Stimulated activated CD4-positive, alpha-beta T cell treated with anti-CD3 and anti-CD28 coated beads, TNF-alpha, amount 100 ng/mL, for 4 hours (primary cell): ENCODE measurements at places on chromosomes 7 and 10.
A peak's percentile ranks its signal among the peaks of the same experiment; 100 is the strongest.

DNA sequence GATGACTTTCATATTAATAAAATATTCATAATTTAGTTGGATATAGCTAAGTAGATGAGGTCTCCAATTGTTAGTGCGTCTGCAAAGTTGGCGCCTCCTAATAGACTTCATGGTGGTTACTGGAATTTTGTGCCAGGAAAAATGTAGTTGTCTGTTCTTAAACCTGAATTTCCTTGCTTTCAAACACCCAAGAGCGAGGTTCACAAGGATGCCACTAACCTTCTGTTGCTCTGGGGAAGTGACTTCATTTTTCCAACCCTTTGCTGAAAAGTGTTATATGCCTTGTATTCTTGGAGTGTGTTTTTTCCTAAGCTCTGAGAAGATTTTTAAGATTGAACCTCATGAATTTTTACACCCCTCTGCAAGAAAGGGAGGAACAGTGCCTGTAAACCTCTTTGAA is 98.9 kb upstream of the GLCCI1 start:
- no peak for DNase-seq

- DNase-seq = no peak
Measured at GRCh38 chr7:106418526-106418925, 133.7 kb upstream of the NAMPT start.

- DNase-seq = no peak
Measured at GRCh38 chr7:95267754-95268153, 56.6 kb downstream of the PON1 start.

GRCh38 chr10:19638182-19638895 is 177.9 kb upstream of the PLXDC2 start:
- no peak for DNase-seq

GRCh38 chr7:65449505-65449852 is 75.8 kb downstream of the ZNF92 start:
- DNase-seq = no peak

GRCh38 chr10:89699581-89700064 is 1.8 kb upstream of the KIF20B start:
- DNase-seq = no peak

DNA sequence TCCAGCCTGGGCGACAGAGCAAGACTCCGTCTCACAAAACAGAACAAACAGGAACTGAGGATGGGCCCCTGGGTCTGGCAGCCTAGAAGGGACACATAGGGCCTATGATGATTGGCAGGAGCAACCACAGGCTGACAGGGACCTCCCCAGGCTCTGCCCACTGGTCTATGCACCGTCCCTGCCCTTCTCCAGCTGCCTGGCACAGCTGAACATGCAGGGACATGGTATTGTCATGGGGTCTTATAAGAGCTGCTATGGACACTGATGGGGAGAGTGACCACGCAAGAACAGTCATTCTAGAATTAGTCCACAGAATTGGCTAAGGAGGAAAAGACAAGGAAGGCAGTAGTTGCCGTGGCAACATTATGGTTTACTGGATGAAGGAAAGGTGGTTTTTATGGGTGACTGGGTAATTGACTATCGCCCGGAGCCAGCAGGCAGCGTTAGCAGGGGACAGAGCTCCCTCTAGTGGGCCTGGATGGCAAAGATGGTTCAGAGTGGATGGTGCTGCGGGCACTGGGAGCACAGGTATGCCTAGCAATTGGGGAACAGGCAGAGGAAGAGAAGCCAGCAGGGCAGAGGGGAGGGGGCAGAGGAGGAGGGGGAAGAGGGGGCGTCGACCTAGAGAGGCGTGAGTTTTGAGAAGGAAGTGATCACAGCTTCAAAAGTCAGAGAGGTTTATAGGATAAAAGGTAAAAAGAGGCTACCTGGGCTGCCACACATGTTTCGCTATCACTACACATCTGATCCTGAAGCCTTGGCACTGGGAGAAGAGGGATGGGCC is 7.8 kb upstream of the TRIM56 start:
- peak; percentile 75 for DNase-seq

DNA sequence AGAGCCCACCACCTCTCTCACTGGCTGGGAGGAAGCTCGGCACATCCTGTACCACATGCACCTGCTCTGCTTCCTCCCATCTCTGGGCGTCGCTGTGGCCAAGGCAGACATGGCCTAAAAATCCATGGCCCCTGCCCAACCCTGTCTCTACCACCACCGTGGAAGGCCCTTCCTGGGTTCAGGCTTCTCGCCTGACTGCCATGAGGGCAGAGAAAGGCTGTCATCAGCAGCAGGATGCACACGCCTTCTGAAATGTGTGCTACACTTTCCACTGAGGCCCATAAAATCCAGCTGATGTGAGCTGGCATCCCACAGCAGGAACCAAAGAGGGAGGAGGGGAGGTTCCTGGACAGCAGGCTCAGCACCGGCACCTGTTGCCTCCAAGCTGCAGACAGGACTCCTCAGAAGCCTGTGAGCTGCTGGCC is 93.4 kb downstream of the PTPRN2 start:
- DNase-seq = no peak

GRCh38 chr7:44284881-44285541 is 40.4 kb downstream of the CAMK2B start:
- DNase-seq = no peak

- no peak for DNase-seq
Measured at GRCh38 chr7:63925262-63925625, 73.4 kb upstream of the ZNF722 start.

GRCh38 chr10:31063841-31064240 is 32.2 kb upstream of the ZNF438 start:
- DNase-seq = no peak

- no peak for DNase-seq
Measured at GRCh38 chr10:84095811-84096497, 43.4 kb upstream of the GHITM start.

GRCh38 chr10:111148440-111148839 is 71.6 kb downstream of the ADRA2A start:
- DNase-seq = no peak

GRCh38 chr7:45574669-45575500 is 717 bp downstream of the ADCY1 start:
- no peak for DNase-seq

- no peak for DNase-seq
Measured at GRCh38 chr7:79090543-79090942, 362.9 kb downstream of the MAGI2 start.

DNA sequence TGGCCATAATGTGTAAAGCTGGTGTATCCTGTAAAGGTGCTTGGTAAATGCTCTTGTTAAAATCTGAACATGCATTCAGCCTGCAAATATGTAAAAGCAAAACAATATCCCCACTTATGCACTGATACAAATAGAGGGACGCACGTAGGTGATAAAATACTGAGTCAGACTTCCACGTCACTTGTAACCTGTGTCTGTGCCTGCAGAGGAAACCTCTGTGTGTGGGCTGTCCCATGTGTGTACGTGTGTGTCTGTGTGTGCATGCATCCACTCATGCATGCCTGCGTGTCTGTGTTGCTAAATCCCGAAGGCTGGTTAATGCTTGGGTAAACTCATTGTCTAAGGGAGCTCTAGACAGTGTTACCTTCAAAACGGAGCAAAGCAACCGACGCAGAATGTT is 68.9 kb downstream of the KLF6 start:
- DNase-seq = no peak

DNA sequence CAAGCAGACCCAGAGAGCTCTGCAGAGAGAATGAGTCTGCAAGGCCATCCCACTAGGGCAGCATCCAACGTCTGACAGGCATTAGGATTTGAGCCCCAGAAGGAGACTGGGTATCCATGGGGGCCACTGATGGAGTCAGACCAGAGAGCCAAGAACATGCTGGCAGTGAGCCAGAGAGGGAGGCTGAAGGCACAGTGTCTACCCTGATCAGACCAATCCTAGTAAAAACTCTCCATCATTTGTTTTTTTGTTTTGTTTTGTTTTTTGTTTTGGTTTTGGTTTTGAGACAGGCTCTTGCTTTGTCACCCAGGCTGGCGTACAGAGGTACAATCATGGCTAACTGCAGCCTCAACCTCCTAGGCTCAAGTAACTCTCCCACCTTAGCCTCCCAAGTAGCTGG is 133.1 kb upstream of the LYZL2 start:
- DNase-seq = no peak

DNA sequence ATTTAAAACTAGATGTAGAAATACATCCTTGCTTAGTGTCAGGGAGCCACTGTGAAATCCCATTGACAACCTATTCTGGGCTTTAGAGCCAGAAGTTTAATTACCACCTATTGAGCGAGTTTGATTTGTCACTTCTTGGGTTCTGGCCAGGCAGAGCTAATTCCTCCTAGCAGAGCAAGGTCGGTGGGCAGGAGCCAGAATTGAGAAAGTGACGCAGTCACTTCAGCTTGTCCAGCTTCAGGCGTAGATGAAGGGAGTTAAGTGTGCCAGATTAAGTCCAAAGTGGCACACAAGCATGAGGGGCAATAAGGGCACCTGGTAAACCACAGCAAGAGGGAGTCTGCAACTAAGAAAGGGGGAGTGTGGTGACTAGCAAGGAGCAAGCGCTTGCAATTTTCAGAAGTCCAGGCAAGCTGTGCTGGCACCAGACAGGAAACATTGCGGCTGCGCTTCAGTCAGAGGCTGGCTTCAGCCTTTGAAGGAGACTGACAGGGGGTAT is 119.4 kb downstream of the ST7 start:
- DNase-seq = no peak

GRCh38 chr10:128879441-128880140 is 587.5 kb upstream of the MGMT start:
- no peak for DNase-seq

DNA sequence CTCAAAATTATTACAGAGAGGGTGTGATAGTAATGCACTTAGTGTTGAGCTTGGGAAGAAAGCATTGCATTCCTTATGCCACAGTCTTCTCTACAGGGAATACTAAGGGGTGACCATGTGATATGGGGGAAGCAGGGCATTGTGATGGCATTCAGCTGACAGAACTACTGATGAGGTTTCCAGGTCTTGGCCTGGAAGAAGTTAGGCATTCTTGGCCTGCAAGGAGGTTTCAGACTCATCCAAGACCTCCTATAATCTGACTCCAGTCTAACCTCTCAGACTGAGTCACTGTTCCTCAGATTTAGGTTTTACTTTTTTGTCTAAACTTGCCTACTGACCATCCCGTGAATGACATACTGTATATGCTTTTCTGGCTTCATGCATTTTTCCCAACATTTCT is 7.9 kb downstream of the STMP1 start:
- DNase-seq = no peak

DNA sequence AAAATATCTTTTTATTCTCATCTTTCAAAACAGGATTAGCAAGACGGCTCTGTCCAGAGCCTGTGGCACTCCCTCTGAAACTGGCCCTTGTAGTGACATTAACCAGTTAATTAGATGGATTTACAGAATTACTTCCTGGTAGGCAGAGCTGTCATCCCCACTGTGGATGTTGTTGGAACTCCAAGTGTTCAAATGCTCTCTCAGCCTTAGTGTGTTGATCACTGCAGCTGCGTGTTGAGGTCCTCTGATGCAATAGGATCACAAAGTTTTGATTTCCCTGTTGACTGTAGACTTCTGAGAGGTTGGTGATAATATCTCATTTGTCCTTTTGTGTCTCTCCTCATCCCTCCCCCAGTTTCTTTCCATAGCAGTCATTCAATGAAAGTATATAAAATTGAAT is 117.3 kb upstream of the CDK6 start:
- DNase-seq = no peak

DNA sequence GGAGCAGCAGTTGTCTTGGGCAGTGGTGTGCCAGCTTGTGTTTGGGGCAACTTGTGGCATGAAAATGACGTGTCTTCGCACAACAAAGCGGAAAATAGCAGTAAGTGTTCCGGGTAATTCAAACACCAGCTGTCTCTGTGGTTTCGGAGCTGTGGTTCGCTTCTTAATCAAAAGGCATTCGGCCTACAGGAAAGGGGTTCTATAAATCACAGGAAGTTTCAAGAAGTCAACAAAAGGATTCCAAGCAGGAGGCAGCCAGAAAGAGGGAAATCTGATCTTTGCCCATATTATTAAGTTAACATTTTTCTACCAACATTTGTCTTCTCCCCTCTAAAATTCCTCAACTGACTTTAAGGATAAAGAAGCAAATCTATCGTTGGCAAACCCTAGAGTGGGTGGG is 353.4 kb downstream of the FGFR2 start:
- DNase-seq = no peak

- no peak for DNase-seq
Measured at GRCh38 chr7:14341200-14341775, 351.8 kb upstream of the ETV1 start.

DNA sequence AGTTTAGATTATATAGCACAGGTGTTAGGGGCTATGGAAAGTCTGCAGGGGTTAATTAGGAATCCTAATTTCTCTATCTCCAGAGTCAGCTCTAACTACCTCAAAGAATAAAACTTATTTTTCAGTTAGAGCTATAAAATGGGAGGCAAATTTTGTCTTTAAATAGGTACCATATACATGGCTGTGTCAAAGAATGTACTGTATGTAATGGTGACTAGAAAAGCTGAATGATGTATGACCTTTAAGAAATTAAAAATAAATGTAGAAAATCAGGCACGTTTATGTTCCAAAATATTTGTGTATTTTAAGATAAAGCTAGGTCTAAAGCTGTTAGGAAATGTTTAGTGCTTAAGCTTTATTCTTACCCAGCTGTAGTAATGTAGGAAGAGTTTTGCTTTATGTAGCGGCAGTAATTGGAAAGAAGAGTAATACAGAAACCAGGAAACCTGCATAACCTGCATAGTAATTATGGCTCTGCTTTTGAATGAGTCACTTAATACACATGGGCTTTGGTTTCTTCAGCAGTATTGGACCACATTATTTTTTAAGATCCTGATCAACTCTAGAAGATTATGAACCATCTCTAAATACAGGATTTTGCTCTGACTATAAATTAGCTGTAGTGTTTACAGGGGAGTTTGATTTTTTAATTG is 85.0 kb downstream of the KMT2E start:
- DNase-seq = no peak

DNA sequence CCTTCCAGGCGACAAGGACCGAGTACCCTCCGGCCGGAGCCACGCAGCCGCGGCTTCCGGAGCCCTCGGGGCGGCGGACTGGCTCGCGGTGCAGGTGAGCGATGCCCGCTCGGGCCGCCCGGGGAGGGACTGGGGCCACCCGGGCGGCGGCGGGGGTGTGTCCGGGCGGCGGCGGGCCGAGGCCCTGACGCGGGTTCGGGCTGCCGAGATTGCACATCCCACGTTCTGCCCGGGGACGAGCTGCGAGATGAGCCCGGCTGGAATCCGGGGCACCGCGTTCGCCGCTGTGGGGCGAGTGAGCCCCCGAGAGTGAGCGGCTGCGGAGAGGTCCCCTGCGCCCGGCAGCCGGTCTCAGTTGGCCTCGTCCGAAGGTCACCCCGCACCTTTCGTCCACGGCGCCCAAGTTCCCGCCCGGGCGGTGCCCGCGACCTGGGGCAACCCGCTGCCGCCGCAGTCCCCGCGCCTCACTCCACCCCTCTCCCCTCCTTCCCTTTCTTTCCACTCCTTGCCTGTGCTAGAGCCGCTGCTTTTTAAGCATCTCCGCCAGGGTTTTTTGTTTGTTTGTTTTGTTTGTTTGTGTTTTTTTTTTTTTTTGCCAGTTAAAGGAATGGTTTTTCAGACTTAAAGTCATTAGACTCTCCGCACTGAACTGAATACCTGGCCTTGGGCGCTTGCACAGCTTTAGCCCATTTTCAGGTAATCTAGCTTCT is 515 bp downstream of the RALA start:
- no peak for DNase-seq

GRCh38 chr7:147829016-147829415 is 761.5 kb upstream of the C7orf33 start:
- no peak for DNase-seq

- no peak for DNase-seq
Measured at GRCh38 chr10:93150990-93151547, 77.4 kb downstream of the CYP26A1 start.
